ENCODE measurements at places on chromosomes 2 and 18. TPM values are rescaled to one million over a fixed set of nuclear protein-coding genes. Genes with fewer than 3 reads are reported as not detected.

- peaks cover 27% of the 10 kb centered on the region for H3K4me1 ChIP-seq
- no peak overlapping the region for H3K4me3 ChIP-seq
- H3K27ac ChIP-seq: no peak overlapping the region
- no peak for DNase-seq
Measured at GRCh38 chr2:195594919-195595694, 61.9 kb upstream of the SLC39A10 start.

Gene MOGAT1
- not detected for polyA plus RNA-seq

Gene RFTN2
- polyA plus RNA-seq: not detected

Gene TMEM178A
- polyA plus RNA-seq: not detected

DNA sequence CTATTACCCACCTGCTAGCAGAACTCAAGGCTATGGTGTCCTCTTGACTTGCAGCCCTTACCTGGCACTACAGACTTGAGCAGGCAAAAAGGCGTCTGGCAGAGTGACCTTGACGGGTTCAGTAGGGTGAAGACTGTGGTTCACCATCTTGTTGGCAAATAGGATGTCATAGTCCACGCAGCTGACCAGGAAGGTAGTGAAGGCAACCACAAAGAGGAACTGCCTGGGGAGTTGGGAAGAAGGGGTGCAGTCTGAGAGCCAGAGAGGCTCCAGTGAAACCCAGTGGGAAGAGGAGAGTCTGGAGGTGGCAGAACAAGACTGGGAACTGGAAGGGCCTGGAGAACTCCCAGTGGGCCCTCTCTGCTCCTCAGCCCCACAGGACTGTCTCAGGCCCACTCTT is 4.1 kb downstream of the ATG9A start:
- H3K27me3 ChIP-seq: no peaks in the 10 kb centered on the region
- no peak overlapping the region for H3K27ac ChIP-seq
- H3K4me3 ChIP-seq: no peak overlapping the region
- H3K36me3 ChIP-seq: peaks cover 30% of the 10 kb centered on the region
- H3K4me1 ChIP-seq: peaks cover 33% of the 10 kb centered on the region

DNA sequence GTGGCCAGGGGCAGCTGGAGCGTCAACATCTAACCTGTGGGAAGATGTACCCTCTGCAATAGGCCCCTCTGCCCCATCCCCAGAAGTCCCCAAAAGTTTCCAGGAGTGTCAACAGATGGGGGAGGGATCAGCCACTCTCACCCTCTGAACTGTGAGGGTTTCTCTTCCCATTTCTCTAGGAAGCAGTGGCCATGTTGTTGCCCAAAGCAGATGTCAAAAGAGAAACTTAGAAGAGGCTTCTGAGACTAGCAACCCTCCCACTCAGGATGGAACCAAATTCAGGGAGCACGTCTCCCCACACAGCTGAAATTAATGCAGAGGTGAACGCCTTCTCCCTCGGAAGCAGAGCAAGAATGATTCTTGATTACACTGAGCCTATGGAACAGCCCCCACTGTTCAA is 70.3 kb downstream of the ARL4C start:
- H3K4me3 ChIP-seq: peak overlapping the region; percentile 90
- no peaks in the 10 kb centered on the region for H3K36me3 ChIP-seq
- peak overlapping the region; percentile 98 for H3K27ac ChIP-seq
- peaks cover 64% of the 10 kb centered on the region for H3K4me1 ChIP-seq

Measured in naive B cell (primary cell).